ENCODE measurements at places on chromosomes 12 and 14. TPM values are rescaled to one million over a fixed set of nuclear protein-coding genes. Genes with fewer than 3 reads are reported as not detected.

Gene WSCD2
- polyA plus RNA-seq = 0.09 TPM

DNA sequence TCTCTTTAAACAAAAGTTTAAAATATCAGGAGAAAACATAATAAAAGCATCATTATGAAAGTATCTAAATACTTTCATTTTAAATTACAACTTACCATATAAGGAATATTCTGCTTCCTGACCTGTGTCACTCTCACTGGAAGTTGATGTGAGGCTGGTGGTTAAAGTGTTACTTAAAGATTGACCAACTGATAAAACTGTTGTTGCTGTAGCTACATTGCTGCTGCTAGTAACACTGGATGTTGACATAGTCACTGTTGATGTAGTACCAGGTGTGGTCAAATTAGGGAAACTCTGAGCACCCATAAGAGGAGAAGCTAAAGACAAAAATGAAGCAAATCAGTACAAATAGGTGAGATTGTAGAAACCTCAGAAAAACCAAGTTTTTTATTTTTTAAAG is 79.9 kb downstream of the HECTD1 start:
- no peak for DNase-seq

GRCh38 chr14:90697132-90697531 is 119.1 kb downstream of the TTC7B start:
- no peak for DNase-seq

DNA sequence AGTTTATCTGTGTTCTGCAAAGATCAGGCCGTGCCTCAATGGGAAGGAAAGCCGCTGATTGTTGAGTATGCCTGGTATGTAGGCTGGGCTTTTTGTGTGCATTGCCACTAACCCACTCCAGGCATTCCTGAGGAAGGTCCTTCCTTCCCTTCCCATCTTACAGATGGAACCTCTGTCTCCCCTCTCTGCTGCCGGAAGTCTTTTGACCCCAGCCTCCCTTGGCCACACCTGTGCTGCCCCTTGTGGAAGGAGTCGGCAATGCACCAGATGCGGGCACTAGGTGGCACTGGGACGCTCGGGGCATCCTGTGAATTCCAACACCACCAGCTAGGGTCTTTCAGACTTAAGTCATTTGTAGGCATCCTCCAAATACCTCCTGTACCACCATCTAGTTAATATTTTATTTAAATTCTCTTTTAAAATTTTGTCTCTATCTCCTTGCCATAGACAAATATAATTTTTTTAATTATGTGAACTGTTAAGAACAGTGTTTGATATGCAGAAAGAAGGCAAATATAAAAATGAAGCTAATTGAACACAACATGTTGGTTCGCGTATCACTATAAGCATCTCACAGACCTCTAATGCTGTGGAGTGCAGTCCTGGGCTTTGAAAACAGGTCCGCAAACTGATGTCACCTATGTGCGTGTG is 99.6 kb downstream of the RIN3 start:
- DNase-seq = peak; percentile 88

DNA sequence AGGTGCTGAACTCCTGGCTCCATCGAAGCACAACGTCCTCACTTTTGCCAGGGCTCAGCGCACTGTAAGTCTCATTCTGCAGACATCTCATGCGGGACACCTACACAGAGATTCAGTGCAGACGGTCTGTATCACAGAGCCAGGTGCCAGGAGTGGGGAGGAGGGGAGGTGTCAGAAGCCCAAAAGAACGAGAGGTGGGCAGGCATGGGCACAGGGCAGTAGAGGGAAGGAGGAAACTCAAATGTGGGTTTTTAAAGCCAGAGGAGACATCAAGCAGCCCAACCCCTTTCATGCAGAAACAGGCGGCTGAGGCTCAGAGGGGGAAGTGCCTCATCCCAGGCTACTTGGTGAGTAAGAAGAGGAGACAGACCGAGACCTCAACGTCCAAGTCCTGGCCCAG is 2.5 kb upstream of the LPAR5 start:
- peak; percentile 84 for DNase-seq

DNA sequence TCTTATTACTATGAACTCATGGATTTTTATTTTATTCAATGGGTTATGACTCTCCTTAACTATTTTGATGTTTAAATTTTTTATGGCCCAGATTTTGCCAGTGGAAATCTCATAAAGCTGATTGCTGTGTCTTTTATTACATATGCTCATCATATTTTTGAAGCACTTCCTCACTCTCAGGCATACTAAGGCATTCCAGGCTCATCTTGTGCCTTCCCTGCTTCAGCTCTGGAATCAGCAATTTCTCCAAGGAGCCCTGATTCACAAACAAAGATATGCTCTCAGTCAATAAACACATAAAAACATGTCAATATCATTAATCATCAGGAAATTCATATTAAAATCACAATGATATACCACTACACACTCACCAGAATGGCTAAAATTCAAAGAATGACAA is 44.9 kb upstream of the SCN8A start:
- DNase-seq = no peak

- DNase-seq = no peak
These were observed 6.0 kb downstream of the FBXW8 start for GRCh38 chr12:116916714-116917114.

Gene KCNJ8
- polyA plus RNA-seq = 2.2 TPM

DNA sequence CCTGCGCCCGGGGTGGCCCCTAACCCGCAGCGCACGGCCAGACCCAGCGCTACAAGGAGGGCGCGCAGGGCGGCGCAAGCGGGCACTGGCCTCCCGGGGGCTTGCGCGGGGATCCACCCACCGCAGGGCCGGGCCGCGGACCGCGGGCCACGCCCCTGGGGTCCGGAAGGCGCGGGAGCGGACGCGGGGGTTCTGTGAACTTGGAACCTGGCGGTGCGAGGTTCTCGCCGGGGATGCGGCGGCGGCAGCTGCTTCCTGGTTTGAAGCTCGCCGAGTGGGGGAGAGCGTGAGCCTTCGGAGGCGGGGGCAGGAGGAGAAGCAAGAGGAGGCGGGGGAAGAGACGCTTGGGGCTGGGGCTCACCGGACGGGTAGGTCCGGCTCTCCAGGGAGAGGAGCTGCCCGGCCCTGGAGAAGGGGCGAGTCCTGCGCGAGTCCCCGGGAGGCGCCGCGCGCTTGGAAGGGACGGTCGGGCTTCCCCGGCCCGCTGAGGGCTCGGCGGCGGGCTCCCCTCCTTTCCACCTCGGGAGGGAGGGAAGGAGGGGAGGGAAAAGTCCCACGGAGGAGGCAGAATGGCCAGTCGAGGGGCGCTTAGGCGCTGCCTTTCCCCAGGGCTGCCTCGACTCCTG is at the start of gene PRKCH:
TSS of gene PRKCH (plus strand) at position 195 of the 626 bp plus-strand sequence. CDS start 523 bp downstream, outside the sequence.
- DNase-seq = peak; percentile 94

- no peak for DNase-seq
These were observed 12.1 kb upstream of the FBRSL1 start for GRCh38 chr12:132477703-132478432.

- no peak for DNase-seq
These were observed 40.8 kb upstream of the OTOGL start for GRCh38 chr12:80058586-80058985.

DNA sequence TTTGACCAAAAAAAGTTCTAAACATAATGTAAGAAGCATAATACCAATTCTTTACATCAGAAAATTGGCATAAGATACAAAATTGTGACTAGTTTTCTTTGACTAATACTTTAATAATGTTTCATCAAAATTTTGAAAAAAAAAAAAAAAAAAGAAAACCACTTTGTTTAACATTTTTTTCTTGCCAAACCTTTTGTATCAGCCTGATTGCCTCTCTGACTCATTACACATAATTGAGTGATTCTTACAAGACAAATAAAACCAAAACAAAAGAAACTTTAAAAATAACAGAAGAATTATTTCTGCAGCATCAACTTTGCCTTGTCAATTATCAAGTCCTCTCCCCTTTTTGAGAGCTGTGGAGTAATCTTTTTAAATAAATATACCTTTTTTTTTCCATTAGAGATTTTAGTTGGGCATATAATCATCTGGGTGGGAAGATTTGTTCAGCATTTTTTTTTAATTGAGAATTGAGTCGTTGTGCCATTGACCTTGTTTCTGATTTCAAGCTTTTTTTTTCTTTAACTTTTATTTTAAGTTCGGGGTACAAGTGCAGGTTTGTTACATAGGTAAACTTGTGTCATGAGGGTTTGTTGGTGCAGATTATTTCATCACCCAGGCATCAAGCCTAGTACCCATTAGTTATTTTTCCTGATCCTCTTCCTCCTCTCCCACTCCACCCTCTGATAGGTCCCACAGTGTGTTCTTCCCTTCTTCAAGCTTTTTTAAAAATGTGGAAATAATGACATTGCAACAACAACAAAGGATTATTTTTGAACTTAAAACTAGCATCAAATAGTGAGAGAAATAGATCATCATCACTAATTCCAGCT is 45.8 kb upstream of the HMGA2 start:
- no peak for DNase-seq

Gene FOXN4
- polyA plus RNA-seq = not detected

GRCh38 chr12:126936181-126936851 is 1330.7 kb upstream of the TMEM132C start:
- no peak for DNase-seq

Gene PMEL
- polyA plus RNA-seq = 0.29 TPM

Gene SSPN
- polyA plus RNA-seq = 7.0 TPM

GRCh38 chr14:31967669-31967975 is 109.5 kb upstream of the ARHGAP5 start:
- DNase-seq = no peak

DNA sequence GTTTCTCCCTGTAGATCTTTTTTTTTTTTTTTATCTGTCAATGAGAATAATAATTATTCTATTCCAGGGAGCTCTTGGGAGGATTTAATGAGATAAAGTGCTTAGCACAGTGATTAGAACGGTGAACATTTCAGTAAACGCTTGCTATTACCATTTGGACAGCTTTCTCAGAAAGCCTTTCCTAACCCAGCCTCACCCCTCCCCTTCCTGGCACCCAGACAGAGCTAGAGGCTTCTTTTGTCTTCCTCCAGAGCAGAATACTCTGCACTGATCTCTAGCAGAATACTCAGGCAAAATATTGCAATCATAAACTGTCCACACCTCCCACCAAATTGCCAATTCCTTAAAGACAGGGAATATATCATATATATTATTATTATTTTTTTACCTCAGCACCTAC is 66.6 kb downstream of the ERGIC2 start:
- no peak for DNase-seq

Gene PIP4K2C
- 7.5 TPM for polyA plus RNA-seq

Gene GNB3
- 0.94 TPM for polyA plus RNA-seq

Gene SLCO1A2
- polyA plus RNA-seq = 0.28 TPM

- no peak for DNase-seq
These were observed 16.5 kb downstream of the P2RX4 start for GRCh38 chr12:121226399-121226798.

DNA sequence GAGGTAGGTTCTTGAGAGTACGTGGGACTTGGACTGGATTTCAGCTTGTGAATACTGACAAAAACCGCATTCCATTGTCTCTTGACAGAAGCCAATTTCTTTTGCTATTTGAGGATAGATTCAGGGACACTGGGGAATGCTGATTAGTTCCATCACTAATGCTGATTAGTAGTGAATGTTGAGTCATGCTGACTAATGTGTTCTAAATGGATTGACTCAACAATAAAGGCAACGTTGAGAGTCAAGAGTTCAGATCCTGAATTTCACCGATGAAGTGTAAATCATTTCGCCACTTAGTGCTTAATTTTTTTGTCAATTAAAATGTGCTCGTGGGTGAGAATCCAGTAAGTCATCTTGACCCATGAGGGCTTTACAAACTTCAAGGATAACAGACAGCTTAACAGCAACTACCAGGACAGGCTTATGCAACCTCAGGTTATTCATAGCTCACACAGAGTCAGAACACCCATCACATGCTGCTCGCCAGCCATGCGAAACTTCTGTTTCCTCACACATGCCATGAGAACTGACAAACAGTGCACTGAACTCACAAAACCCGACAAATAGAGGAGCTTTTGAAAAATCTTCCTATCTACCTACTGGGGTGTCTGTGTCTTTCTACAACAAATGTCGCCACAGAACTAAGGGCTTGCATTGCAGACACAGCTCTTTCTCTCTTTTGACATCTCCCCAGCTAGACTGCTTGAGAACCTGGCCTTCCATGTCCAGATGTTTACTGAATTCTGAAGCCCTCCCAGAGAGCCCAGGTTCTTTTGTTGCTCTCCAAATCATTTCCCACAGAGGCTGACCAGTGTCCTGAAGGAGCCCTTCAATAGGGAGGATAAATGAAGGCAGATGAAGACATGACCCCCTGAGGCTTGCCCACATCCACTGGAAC is 316.4 kb downstream of the ZFP36L1 start:
- peak; percentile 89 for DNase-seq

- DNase-seq = no peak
These were observed 27.6 kb downstream of the EML1 start for GRCh38 chr14:99820702-99821331.

- DNase-seq = no peak
These were observed 348.1 kb upstream of the RPL10L start for GRCh38 chr14:46999661-47000060.

Gene TDG
- polyA plus RNA-seq = 11.8 TPM

Gene ENDOU
- polyA plus RNA-seq = 0.13 TPM

DNA sequence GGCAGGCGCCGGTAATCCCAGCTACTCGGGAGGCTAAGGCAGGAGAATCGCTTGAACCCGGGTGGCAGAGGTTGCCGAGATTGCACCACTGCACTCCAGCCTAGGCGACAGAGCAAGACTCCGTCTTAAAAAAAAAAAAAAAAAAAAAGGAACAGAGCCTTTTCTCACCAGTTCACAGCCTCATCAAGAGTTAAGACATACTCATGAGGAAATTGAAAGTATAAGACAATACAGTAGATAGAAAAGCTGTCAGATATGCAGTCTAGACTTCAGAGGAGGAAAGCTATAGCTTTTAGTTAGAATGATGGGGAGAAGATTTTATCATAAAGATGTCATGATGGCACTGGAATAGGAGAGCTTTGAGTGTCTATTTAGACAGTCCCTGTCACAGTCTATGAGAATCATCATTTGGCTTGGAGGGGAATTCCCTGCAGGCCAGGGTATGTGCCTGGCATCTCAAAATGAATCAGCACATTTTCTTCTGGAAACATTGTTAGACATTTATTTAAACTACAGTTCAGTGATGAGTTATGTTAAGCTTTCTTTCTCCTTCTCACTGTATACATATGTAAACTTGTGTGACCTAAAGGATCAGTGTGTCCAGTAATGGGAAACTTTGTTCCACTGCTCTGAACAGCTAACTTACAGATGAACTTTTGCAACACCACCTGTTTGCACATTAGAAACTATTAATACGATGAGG is 2.9 kb upstream of the RAB35 start:
- no peak for DNase-seq

GRCh38 chr12:106149096-106149784 is 10.5 kb upstream of the NUAK1 start:
- no peak for DNase-seq

Gene GPR137C
- 0.93 TPM for polyA plus RNA-seq

DNA sequence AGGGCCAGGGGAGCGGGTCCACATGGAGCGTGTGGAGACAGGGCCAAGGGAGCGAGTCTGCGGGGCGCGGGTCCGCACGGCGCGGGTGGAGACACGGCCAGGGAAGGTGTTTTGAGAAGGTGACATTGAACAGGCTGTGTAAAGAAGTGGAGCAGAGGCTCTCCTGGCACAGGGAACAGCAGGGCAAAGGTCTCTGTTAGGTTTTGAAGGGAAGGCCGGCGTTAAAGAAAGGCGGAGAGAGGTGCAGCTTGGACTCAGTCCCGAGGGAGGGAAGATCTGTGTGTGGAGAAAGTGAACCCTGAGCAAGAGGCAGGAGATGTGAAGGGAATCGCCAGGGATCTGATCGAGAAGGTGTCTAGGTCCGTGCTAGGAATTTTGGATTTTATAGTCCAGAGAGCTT is 1.8 kb downstream of the PXMP2 start:
- no peak for DNase-seq

GRCh38 chr12:109173443-109174240 is 57.3 kb downstream of the ACACB start:
- no peak for DNase-seq

Gene SERPINA12
- polyA plus RNA-seq = not detected

Gene CIPC
- 4.2 TPM for polyA plus RNA-seq

GRCh38 chr12:78157199-78157598 is 326.5 kb downstream of the NAV3 start:
- DNase-seq = no peak
